ENCODE measurements at places on chromosomes 2 and 18.

GRCh38 chr2:57906152-57906732, 140.4 kb upstream of the VRK2 start:
- peak; percentile 47 for DNase-seq

- no peak for DNase-seq
Observed at GRCh38 chr18:70826571-70826970, 537.7 kb downstream of the SOCS6 start.

GRCh38 chr2:30245364-30245763, 14.0 kb downstream of the LBH start:
- no peak for DNase-seq

- peak; percentile 27 for DNase-seq
Observed at GRCh38 chr2:189466656-189467055, 25.4 kb downstream of the WDR75 start.

- no peak for DNase-seq
Observed at GRCh38 chr2:194343167-194343566, 1313.9 kb upstream of the SLC39A10 start.

DNA sequence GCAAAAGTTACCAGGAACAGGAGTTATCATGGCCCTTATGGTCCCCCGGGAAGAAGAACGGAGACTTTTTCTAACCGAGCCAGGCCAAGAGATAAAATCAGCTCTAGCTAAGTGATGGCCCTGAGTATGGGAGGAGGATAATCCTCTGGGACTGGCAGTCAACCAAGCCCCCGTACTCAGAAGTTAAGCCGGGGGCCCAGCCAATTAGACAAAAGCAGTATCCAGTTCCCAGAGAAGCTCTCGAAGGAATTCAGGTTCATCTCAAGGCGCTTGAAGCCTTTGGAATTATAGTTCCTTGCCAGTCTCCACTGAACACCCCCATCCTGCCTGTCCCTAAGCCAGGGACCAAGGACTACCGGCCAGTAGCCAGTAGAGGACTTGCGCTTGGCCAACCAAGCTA, 365.3 kb upstream of the TCF4 start:
- DNase-seq: no peak

GRCh38 chr2:43004879-43005244, 212.5 kb upstream of the HAAO start:
- DNase-seq: no peak

- peak; percentile 34 for DNase-seq
Observed at GRCh38 chr2:11073251-11073650, 82.0 kb upstream of the SLC66A3 start.

DNA sequence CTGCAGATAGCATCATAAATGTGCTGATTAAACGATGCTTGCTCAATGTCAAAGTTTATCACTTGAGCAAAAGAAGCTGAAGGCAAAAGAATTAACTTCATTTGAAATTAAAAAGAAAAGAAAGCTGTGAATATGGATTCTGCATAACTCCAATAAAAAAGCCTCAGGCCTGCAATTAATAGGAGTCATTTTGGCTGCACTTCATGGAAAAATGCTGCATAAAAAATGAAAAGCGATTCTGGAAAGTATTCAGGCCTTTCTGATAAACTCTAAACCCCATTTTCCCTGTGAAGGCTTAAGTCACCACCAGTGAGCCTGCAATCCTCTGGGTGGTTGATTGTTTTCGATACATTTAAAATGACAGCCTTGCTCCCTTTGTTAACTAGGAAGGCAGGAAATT, 1793.4 kb downstream of the SUCLG1 start:
- no peak for DNase-seq

DNA sequence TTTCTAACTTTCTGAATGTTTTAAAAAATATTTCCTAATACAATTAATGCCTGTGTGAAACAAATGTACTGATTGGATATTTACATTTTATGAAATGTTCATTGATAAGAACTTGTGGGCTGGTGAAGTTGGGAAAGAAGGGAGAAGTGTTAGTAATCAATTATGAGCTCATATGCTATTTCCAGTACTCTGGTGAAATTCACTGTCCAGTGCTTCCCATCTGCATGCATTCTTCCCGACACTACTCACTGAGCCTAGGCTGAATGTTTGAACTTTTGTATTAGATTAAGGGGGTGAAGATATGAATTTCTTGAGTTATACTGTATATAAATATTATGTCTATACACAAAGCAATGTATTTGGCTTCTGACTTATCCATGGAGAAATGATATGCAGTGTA, 36.0 kb downstream of the SKA1 start:
- peak; percentile 66 for DNase-seq

DNA sequence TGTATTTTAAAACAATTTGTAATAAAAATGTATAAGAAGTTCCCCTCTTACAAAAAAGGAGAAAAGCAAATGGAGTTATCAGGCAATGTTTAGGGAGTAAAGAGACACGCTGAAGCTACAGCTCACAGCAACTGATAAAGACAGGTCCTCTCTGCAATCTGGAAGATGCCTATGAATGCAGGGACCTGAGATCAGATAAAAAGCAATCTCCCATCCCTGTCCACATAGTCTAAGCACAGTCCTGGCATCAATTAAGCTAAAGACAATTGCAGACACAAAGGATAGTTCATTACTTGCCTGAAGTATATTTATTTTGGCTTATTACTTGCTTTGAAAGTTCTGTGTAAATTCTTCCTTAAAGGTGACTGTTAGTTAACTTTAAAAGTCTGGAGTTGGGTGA, 5.0 kb downstream of the EIF2AK3 start:
- no peak for DNase-seq

- peak; percentile 25 for DNase-seq
Observed at GRCh38 chr2:180983468-180984242, 3.2 kb downstream of the UBE2E3 start.

- DNase-seq: no peak
Observed at GRCh38 chr2:83661711-83662110, 797.4 kb downstream of the SUCLG1 start.

DNA sequence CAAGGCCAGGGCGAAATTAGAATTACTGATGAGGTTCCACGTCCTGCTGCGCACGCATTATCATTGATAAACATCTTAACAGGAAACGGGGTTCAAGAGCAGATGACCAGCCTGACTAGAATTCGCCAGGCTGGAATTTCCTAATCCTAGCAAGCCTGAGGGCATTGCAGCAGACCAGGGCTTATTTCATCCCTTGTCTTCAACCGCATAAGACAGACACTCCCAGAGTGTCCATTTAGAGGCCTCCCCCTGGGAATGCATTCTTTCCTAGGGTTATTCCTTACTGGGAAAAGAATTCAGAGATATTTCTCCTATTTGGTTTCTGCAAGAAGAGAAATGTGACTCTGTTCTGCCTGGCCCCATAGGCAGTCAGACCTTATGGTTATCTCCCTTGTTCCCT, 486.8 kb downstream of the DPP10 start:
- DNase-seq: no peak

DNA sequence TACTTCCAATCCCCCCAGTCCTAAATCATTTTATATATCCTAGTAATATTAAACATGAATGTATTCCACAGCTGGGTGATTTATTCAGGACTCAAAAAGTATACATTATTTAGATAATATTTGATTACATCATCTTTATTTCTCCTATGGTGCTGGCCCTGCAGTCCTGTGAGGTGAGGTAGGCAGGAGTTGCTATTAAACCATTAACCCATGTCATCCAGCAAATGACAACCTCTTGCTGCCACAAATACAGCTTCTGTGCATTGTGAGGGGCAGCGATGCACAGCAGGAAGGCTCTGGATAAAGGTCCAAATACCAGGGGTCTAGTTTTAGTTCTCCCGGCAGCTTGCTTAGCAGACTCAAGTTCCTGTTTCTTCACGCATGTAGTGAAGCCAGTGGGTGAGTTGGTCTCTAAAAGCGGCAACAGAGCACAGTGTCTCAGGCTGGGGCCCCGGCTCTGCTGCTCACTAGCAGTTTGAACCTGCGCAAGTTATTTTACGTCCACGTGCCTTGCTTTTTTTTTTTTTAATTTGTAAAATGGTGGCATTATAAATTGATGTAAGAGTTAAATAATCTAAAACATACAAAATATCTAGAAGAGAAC, 36.1 kb downstream of the INSIG2 start:
- no peak for DNase-seq

DNA sequence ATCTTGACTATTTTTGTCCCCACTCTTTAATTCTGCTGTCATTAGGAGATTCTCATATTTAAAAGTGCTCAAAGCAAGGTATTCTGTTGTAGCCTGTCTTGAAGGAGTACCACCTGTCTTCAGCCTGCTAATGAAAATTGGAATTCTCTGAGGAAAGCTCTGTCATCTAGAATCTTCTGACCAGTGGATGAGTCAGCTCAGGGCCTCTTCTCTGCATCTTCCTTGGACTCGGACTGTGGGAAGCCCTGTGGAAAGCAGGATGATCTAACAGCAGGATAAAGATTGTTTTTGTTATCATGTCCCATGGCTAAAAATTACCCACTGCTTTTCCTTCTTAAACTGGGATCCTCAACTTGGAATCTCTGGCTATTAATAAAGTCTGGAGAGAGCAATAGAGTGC, 18.7 kb upstream of the TMEM200C start:
- DNase-seq: no peak

- DNase-seq: no peak
Observed at GRCh38 chr2:212831671-212832199, 293.1 kb upstream of the ERBB4 start.

DNA sequence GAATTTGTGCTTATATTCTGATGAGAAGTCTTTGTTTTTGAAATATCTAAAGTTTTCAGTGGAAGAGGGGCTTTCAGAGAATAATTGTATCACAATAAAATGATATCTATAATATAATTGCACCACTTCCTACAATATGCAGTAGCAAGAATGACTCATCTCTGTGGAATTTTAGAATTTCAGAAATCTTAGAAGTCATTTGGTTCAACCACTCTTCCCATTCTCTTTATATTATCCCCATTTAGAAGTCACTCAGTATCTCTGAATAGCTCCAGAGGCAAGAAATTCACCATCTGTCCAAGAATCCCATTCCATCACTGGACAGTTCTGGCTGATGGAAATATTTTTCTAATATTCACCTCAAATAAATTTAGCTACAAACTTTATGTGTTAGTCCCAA, 59.3 kb upstream of the CCDC68 start:
- DNase-seq: peak; percentile 21

DNA sequence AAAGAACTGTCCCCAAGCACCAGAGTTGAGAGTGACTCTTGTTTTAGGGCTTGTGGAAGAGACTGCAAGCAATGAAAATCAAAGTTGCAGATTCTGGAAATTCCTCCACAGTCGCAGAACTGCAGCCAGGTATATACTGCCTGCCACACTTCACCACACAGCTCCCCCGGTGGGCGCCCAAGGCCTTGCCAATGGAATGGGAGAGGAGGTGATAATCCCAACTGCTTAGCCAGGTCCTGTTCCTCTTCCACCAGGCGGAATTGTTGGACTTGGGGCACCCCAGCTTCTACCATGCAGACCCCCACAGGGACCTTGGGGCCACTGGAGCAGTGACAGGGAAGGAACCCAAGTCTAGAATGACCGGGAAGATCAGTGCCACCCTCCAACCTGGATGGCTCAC, 4.8 kb upstream of the PDIA6 start:
- DNase-seq: no peak

- DNase-seq: peak; percentile 62
Observed at GRCh38 chr18:48975120-48975816, 24.5 kb upstream of the SMAD7 start.

GRCh38 chr18:32139835-32140283, 48.2 kb downstream of the RNF138 start:
- no peak for DNase-seq

- DNase-seq: no peak
Observed at GRCh38 chr2:37059841-37060240, 24.3 kb downstream of the HEATR5B start.

- peak; percentile 76 for DNase-seq
Observed at GRCh38 chr2:16664052-16664731, 1.4 kb downstream of the CYRIA start.

GRCh38 chr2:127486247-127487058, 39.8 kb downstream of the IWS1 start:
- DNase-seq: no peak

GRCh38 chr18:5998166-5998881, 103.0 kb upstream of the TMEM200C start:
- no peak for DNase-seq

- DNase-seq: no peak
Observed at GRCh38 chr2:240522406-240522805, 35.4 kb downstream of the ANKMY1 start.

DNA sequence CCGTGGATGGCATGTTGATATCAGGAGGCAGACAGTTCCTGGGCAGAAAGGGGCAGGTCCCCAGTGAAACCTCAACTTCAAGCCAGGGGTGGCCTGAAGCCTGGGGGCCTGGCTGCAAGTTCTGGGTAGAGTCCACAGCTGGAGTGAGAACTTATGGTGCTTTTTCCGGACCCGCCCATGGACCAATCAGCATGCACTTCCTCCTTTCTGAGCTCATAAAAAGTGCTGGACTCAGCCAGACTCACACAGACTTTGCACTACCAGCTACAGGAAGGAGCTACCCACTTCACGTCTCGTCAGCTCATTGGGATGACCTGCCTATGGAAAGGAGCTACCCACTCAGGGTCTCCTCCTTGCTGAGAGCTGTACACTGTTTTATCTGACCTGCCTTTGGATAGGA, 183.1 kb upstream of the MC4R start:
- DNase-seq: no peak

- DNase-seq: no peak
Observed at GRCh38 chr18:51091270-51091669, 61.3 kb downstream of the SMAD4 start.

DNA sequence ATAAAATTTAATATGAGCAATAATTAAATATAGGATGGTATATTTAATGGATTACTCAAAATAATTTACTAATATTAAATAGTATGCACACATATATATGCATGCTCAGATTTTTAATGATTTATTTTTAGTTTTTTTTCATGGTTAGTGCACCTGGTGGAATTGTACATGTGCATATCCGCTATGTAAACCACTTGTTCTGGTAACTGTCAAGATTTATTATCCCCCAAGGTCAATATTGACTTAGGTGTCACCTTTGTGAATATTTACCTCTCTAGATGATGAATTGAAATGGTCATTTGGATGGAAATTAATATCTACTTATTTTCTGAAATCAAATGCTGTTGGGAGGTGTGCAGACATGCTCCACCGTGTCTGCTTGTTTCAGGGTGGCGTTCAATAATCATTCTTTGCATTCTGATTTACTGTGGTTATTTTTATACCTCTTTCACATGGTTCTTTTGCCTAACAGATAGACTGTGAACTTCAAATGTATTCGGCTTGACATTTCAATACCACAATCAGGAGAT, 14.7 kb downstream of the CNTNAP5 start:
- no peak for DNase-seq

Data from AG08396 (cell line).